ENCODE measurements at places on chromosomes 7 and 10.
A peak's percentile ranks its signal among the peaks of the same experiment; 100 is the strongest.

DNA sequence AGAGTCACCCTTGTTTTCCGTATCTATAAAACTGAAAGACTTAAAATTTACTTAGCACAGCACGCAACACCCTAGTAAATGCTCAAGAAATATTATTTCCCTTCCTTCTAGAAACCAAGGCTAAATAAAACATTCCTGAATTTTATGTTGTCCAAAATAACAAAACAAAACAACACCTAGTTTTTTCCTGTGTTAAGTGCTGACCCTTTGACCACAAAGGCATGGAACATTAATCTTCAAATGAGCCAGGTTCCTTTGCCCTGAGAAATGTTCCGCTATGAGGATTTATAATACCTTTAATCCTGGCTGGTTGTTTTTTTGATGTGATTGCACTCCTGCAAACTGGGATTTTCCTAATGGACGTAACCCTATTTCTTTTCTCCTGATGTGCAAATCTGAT lies 29.0 kb upstream of the DGKI start:
- no peak for DNase-seq

DNA sequence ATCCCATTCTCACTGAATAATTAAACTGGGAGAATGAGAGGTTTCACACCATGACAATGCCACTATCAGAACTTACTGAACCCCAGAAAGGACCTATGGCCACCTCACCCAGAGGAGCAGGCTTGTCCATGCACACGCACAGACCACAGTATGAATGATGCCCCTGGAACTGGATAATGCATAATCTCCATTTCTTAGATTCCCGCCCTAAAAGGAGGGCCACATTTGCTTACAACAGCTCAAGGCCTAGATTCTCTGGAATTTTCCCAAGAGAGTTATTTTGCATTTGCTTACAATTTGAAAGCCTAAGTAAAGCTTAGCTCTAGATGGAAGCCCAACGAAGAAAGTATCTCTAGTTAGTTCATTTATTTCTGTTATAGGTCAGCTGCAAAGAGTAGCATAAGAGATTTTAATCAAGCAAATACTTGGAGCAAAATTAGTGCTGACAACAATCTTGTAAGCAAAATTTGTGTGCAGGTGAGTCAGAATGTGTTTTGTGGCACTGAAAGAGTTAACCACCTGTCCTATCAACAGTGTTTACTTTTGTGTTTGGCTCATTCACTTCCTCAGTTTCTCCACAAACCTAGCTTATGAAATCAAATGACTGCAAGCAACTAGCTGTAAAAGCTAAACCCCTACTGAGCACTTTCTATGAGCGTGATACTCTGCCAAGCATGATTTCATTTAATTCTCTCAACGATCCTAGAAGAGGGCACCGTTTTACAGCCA lies 32.1 kb downstream of the ELMO1 start:
- DNase-seq: no peak

- no peak for DNase-seq
Observed at GRCh38 chr10:112782200-112782907, 167.7 kb upstream of the TCF7L2 start.

GRCh38 chr7:144391014-144391413 lies 12.5 kb downstream of the NOBOX start:
- DNase-seq: no peak

DNA sequence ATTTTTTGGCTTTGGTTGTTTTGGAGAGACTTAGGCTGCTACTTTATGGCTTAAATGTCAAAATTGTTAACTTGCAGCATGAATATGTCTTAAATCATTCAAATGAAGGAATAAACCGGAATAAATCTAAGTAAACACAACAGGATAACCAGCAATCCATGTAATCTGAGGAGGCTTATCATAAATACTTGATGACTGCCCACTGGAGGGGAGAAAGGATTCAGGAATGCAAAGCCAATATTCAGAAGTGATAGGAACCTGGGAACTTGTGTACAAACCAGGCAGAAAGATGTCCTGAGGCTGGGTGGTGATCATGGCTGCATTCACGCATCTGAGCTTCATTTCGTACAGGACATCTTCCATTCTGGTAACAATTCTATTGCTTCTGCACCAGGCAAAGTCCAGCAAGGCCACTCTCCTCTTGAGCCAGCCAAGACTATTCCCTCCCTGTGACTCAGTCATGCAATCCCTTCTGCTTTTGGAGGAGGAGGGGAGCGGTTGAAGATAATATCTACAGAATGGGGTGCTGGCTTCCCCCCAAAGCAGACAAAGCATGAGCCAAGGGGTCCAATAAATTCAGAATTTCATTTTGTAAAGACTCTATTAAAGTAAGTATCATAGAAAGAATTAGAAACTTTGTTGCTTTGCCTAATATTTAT lies 374.5 kb downstream of the PHTF2 start:
- no peak for DNase-seq

DNA sequence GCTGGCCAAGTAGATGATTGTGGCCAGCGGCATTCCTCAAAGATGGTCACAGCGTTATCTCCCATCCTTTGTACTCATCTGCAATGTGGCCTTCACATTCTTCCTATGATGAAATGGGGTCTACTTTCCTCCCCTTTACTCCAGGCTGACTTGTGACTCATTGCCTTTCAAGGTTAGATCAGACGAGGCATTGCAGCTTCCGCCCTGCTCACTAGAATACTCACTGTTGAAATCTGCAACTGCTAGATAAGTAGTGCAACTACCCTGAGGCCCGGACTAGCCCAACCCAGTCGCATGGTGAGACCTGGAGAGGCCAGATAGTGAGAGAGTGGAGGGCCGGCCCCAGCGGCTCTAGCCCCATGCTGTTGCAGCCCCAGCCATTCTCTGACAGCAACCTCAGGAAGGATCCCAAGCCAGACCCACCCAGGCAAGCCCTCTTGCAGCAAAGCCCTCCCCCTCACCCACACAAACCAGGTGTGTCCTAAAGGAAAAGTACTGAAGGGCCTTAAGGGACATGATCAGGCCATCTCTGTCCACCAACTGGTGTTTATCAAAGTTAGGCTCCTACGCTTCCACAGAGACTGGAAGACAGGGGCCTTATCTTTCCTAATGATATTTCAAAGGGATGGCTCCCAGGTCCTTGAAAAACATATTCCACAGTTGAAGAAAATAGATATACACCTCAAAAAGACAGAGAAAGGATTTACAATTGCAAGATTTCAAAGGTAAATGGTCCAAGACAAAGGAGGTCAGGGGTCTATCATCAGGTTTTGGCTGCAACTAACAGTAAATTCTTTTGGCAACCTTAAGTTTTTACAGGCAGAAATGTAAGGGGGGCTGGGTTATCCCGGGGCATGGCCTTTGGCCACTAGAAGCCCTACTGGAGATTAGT lies 107.2 kb upstream of the TRIM24 start:
- DNase-seq: no peak

DNA sequence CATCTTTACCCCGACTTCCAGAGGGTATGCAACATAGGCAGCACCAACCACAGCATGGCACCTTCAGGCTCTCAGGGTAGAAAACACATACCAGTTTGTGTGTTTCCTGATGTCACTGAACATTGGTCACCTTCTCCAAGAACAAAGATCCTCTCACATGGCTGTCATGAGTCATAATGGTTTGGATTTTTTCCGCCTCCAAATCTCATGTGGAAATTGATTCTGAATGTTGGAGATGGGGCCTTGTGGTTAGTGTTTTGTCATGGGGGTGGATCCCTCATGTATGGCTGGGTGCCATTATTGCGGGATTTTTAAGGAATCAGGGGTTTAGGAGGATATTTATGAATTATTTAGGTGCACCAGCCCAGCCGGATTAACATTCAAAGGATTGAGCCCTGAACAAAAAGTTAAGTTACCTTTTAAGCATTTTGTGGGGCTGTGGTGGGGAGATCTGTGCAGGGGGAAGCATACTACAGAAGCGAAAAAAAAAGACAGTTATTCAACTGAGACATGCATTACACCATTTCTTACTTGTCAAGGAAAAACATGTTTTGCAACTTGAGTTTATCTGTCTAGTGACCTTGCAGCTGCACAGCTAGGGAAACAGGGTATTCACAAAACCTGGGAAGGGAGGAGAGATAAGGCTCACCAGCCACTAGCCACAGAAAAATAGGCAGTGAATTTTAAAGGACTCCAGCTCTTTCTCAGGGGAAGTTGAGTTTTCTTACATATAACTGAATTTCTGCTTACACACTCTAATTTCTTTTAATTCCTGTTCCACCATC lies 774.1 kb upstream of the AUTS2 start:
- no peak for DNase-seq

DNA sequence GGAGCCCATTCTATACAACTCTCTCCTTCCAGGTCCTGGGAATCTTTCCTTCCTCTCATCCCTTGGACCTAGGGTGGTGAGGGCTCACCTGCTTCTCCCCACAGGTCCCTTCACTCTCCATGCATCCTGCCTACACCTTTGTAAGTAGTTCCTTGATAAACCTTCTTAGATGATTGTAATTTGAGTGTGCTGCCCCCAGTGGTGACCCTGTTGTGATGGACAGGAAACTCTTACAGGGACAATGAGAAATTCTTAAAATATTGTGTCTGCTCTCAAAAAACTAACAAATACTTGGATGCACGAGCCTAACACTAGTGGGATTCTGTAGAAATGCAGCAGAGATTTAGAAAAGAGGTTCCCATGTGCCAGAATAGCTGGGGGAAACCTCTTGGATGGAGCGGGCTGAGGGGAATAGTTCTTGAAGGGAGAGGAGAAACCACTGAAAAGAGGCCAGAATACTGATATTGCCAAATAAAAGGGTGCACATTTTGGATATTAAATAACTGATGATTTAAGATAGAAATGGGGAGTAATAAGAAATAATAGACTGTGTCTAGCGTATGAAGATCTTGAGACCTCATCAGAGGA lies 6.7 kb upstream of the PAXIP1 start:
- DNase-seq: peak; percentile 34

DNA sequence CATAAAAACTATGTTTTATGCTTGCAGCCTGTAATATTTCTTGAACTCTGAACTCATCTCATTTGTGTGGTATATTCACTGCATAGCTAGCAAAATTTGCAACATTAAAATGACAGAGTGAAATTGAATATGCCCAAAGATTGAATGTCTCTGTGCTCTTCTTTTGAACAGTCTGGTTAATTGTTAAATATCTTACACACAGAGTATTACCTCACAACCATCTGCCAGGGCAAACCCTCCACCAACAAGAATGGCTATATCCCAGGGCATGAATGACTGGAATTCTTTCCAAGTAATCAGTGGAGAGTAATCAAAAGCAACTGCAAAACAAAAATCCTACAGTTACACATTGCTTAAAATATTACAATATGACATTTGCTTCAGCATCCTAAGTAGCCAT lies 76.9 kb downstream of the SLC13A1 start:
- no peak for DNase-seq

- no peak for DNase-seq
Observed at GRCh38 chr10:119715628-119716505, 10.0 kb upstream of the INPP5F start.

DNA sequence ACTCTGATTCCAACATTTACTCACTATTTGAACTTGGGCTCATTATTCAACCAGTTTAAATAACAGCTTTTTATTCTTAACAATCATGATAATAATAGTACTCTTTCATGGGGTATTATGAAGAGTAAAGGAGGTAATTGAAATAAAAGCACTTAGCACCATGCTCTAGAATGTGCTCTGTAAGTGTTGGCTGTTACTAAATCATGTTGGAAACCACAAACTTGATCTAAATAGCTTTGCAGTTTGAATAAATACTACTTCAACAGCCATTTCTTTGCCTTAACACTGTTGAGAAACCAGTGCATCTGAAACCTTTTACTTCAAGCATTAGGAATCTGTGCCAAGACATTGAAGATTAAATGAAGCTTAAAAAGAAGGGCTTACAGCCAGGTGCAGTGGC lies 7.9 kb upstream of the UPF2 start:
- DNase-seq: no peak

GRCh38 chr10:113272511-113272910 lies 280.3 kb upstream of the HABP2 start:
- no peak for DNase-seq

GRCh38 chr7:144483189-144483588 lies 79.7 kb upstream of the NOBOX start:
- no peak for DNase-seq

DNA sequence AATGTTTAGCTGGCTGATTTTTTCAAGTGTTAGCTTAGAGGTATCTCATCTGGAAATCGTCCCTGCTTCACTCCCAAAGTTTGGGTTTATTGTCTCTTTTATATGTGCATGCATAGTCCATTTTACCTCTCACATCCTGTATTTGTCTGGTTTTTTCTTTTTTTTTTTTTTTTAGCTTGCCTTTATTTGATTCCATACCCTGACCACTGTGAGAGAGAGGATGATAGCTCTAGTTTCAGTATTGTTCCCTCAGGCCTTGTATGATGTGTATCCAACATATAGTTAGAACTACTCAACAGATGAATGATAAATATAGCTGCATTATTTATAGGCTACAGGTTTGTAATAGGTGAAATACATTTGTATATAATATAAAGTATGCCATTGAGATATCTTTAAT lies 29.9 kb downstream of the PCGF5 start:
- DNase-seq: no peak

DNA sequence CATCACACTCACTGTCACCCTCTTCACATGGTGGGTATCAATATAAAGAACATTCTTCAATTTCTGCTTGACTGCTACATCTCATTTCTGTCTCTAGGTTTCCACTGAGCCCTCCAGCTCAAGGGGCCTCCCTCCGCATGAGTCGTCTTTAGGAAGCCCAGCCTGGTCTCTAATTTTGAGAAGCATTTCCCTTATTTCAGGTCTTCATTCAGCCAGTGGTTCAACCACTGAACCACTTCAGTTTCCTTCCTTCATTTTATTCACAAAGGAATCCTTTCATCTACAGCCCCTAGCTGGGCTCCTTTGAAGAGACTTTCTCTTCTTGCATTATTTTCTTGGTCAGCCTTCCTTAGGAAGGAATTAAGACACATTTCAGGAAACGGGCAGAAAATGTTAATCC lies 257.4 kb downstream of the KCNMA1 start:
- no peak for DNase-seq

DNA sequence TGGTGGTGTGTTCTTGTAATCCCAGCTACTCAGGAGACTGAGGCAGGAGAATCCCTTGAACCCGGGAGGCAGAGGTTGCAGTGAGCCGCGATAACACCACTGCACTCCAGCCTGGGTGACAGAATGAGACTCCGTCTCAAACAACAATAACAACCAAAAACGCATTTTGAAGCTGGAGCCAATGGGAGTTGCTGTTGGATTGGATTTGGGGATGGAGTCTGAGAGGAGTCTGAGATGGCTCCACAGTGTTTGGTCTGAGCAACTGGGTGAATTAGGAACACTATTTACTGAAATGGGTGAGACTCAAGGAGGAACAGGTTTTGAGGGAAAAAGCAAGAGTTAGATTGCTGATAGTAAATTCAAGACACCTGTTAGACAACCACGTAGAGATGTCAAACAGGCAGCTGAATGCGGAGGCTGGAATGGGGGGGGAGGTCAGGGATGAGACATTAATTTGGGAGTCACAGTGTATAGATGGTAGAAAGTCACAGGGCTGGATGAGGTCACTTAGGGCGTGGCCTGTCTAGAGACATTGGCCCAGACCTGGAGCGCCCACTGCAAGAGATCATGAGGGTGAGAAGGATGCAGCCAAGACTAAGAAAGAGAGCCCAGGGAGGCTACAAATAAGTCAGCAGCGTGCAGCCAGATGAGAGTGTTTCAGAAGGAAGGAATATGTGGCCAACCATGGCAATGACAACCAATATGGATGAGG lies 56.4 kb downstream of the CYCS start:
- DNase-seq: no peak
